Urinary bladder (tissue), 4 donors: ENCODE measurements at places on chromosomes 3 and 15. TPM values are rescaled to one million over a fixed set of nuclear protein-coding genes. Genes with fewer than 3 reads are reported as not detected.

THPO gene
- total RNA-seq, result 0.32 TPM

TMCO5A gene
- total RNA-seq, result not detected

LIPH gene
- total RNA-seq, result 10.1 TPM

ALAS1 gene
- total RNA-seq, result 24.1 TPM

CPLX3 gene
- total RNA-seq, result not detected

ITIH1 gene
- not detected for total RNA-seq

KLHL24 gene
- total RNA-seq, result 111 TPM

CGNL1 gene
- total RNA-seq, result 31.7 TPM

TLR9 gene
- 0.11 TPM for total RNA-seq

ANO10 gene
- total RNA-seq, result 33.3 TPM

PTPRG gene
- 95.3 TPM for total RNA-seq

SLITRK3 gene
- 2.3 TPM for total RNA-seq

HDGFL3 gene
- total RNA-seq, result 42.9 TPM

HIGD2B gene
- total RNA-seq, result not detected

ANKRD34C gene
- not detected for total RNA-seq

GOLGA6B gene
- total RNA-seq, result 0.26 TPM

MEIS2 gene
- total RNA-seq, result 163 TPM

IL12A gene
- total RNA-seq, result 0.58 TPM

LRRIQ4 gene
- total RNA-seq, result not detected

EHD4 gene
- 17.0 TPM for total RNA-seq

ZNF501 gene
- total RNA-seq, result 14.3 TPM

FAM43A gene
- total RNA-seq, result 22.4 TPM

IQCB1 gene
- total RNA-seq, result 41.1 TPM

CATSPER2 gene
- 4.7 TPM for total RNA-seq
